Pulmonary artery endothelial cell (primary cell): ENCODE measurements at places on chromosomes 7 and 10. TPM values are rescaled to one million over a fixed set of nuclear protein-coding genes. Genes with fewer than 3 reads are reported as not detected.
A peak's percentile ranks its signal among the peaks of the same experiment; 100 is the strongest.

DNA sequence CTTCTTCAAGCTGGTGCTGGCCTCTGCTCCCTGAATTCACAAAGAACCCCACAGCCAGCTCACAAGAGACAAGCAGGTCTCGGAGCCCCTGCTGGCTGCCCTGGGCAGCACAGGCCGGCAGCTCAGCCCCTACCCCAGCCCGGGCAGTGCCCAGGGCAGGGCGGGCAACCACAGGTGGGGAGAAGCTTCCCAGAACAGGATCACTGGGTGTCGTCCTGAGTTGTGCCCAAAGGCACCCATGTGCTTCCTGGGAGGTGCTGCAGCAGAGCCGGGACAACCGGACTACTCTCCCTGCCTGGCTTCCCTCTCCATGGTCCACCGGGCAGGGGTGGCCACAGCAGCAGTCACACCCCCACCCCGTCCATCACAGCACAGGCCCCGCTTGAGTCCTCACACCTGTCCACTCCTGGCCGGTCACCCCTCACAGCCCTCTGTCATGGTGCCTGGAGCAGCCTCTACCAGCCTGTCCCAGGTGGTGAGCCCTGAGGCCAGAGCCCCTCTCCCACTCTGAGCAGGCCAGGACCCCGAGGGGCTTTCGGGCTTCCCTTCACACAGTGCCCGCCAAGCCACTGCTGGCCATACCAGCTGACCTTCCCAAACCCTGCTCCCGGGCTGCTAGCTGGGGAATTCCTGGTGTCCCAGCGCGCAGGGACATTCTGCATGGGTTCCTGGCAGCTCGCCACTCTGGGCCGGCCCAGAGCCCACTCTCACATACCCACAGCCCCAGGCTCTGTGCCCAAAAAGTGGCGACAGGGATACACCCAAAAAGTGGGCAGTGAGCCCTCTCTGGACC, 3.1 kb downstream of the RASGEF1A start:
- no peak for DNase-seq

GRCh38 chr10:96283756-96284155, 12.4 kb upstream of the BLNK start:
- DNase-seq: no peak

DNA sequence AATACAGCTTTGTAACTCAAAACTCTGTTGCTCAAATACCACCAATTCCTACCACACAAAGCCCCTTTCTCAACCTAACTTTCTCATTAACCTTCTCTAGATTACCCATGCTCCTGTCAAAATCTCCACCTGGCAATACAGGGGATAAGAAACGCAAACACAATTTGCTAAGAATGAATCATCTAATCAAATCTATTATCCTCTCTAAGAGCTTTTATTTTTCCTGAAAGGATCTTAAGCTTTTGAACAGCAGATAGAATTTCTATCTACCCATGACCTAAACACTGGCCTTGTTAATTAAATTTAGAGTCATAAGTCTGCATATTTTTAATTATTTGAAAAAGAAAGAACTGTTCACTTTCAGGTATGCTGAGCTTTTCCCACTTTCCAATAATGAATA, 98.3 kb downstream of the HBP1 start:
- no peak for DNase-seq

GRCh38 chr7:73387221-73387828, 46.3 kb upstream of the FZD9 start:
- no peak for DNase-seq

- peak; percentile 33 for DNase-seq
These were observed 43.6 kb downstream of the NSUN6 start for GRCh38 chr10:18607503-18608378.

- DNase-seq: no peak
These were observed 368.9 kb downstream of the PLXDC2 start for GRCh38 chr10:20185116-20185515.

- DNase-seq: no peak
These were observed 165.4 kb downstream of the GLI3 start for GRCh38 chr7:42071372-42072261.

DNA sequence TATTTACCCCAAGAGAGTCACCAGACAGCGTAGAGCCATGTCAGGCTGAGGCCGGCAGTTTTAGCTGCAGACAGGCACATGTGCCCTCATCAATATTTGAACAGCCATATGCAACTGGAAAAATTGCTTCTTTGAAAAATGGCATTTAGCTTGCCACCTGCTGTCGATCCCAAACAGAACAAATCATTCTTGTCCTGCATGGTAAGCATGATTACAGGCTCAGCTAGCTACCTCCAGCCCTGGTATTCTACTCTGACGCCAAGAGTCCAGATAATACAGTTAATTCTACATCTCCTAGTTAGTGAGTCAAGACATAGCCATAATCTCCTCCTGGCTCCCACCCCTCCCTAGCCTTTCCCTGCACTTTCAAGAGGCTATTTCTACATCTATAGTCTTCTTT, 7.7 kb downstream of the CREB3L2 start:
- DNase-seq: no peak

HABP2 gene
- total RNA-seq: not detected in 2 replicates

GRCh38 chr7:44324481-44325200, 753 bp downstream of the CAMK2B start:
- no peak for DNase-seq

NOS3 gene
- 58.3 and 67.0 TPM in 2 replicates for total RNA-seq

GRCh38 chr10:43939389-43939938, 290.8 kb upstream of the ZNF32 start:
- DNase-seq: no peak

DNA sequence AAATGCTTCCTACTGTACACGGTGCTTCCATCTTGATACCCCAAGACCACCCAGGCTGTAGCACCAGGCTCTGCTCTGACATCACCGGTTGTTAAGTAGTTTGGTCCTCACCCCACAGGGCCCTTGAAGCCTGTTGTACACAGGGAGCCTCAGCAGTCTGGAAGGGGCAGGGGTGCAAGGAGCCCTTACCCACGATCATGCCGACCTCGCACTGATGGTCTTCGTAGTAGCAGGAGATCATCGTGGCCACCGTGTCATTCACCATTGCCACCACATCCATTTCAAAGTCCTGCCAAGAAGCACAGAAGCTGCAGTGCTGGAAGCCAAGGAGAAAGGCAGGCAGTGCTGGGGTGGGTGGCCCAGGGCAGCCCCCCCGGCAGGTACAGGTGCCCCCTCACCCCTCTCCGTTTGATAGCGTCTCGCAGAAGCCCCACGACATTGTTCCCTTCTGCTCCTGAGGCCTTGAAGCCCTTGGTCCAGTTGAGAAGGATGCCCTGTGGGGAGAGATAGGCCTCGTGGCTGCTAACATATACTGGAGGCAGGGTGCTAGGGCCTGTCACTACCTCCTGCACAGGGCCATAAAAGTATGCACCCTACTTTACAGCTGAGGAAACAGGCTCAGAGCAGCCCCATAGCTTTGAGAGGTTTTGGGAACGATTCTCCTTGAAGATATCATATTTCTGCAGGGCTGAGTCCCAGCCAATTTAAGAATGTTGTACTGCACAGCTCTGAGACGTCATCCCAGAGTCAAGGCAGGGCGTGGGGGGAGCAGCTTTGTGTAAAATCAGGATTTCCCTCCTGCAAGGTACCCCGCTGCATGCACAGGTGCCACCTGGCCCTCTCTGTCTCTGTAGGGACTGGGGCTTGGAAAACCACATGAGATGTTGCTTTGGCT, 8.7 kb upstream of the MYL7 start:
- DNase-seq: no peak

ASZ1 gene
- total RNA-seq: not detected in 2 replicates

GRCh38 chr10:99827936-99828335, 45.5 kb downstream of the ABCC2 start:
- no peak for DNase-seq
